ENCODE measurements at places on chromosomes 5 and 9.

DNA sequence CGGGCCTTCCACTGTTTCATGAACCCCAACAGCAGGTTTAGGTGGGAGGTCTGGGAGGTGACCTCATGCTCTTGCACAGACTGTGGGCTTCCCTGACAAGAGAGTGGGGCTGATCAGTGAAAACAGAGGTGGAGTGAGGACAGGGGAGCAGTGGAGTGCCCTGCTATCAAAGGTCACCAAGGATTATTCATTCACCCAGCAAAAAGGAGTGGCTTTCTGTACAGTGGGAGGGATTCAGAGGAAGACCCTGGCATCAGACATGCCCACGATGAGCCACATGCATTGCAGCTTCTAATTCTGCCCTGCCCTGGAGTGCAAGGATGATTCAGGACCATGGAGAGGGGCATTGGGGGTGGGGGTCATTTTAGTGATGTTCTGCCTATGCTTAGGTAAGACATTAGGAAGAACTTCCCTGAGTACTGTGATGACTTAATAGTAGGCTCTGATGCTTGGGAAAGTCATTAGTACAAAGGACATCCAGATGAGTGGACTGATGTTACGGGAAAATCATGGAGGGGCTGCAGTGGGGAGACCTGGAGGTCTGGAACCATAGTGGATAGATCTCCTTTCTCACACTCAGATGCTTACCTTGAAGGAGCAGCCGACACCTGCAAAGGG, 12.8 kb downstream of the TRAF1 start:
- DNase-seq: no peak

- no peak for DNase-seq
Observed at GRCh38 chr5:3891113-3891512, 295.5 kb downstream of the IRX1 start.

DNA sequence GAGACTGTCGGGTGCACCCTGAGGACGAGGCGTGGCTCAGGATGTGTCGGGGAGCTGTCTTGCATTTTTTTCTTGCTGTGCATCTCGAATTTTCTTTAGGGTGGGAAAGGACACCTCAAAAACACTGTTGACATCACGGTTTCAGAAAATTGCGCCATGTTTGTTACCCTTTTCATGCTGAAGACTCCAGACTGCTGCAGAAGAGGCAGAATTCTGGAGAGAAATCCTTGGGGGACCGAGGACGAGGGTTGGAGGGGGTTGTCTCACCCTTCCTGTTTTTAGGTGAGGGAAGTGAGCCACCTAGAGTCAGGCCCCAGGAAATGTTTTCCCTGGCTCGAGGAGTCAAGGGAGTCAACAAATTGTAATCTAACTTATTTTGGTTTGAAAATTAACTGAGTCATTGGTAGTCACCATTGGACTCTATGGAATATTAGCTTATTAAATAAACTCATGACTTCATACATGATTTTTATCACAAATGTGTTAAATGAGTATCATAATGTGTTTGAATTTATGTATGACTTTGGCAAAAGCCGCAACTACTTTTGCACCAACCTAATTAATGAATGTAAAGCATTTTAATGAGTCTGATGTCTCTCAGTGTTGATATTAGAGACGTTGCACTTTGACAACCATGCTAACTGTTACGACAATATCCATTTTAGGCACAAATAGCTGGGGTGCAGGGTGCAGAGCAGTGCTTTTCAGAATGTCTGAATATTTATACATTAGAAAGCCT, 724 bp upstream of the LYSMD3 start:
- no peak for DNase-seq

DNA sequence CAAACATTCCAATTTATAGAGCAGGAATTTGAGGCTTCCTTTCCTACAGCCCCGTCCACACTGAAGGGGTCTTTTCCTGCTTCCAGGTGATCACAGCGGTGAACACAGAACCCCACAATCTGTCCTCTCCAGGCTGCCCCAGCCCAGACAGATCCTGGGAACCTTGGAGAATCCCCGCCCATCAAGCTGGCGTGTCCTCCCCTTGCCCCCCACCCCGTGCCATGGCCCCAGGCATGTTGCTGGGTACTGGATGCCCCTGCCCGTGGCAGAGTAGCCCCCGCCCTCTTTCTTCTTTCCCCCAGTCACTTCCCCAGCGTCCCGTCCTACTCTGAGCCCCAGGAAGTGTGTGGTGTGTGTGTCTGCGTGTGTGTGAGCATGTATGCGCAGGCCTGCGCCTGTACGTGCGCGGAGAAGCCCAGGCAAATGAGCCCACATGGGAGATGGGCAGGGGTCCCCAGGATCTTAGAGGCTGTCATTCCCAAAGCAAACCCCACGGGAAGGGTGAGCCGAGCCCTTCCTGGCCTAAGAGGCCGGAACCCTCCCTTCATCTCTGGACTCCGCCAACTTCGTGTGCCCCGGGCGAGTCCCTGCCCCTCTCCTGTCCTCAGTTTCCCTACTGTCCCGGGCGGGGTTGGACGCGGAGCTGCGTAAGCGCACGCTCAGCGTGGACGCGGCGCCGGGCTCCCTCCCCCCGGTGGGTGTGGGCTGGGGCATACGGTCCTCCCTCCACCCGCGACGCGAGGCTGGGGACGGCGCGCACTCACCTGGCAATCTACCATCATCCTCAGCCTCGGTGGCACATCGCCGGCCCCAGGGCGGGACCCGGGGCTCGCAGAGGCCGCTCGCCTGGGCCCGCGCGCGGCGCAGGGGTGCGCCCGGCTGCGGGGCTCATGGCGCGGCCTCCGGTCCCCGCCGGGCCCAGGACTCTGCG, 15.2 kb downstream of the GBGT1 start:
- DNase-seq: no peak

- no peak for DNase-seq
Observed at GRCh38 chr9:2628919-2629318, 7.3 kb downstream of the VLDLR start.

GRCh38 chr5:131270809-131271208, 7.0 kb downstream of the CDC42SE2 start:
- DNase-seq: no peak

Data from kidney epithelial cell (primary cell).